HS-27A (cell line): ENCODE measurements at places on chromosomes 2 and 18.

DNA sequence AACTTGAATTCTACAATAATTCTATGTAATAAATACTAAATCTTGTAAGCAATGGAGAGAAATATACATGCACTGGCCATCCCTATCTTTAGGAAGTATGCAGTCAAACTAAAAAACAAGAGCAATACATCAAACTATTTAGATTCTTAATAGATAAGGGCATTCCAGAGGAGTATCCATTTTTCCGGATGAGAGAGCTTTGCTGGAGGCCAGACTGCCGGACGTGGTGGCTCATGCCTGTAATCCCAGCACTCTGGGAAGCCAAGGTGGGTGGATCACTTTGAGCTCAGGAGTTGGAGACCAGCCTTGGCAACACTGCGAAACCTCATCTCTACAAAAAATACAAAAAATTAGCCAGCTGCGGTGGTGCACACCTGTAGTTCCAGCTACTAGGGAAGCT lies 60.8 kb downstream of the KIF5C start:
- no peak for DNase-seq

- DNase-seq, result no peak
Measured at GRCh38 chr2:98800330-98801064, 69.6 kb upstream of the MGAT4A start.

- no peak for DNase-seq
Measured at GRCh38 chr18:6755107-6755506, 25.6 kb downstream of the ARHGAP28 start.

DNA sequence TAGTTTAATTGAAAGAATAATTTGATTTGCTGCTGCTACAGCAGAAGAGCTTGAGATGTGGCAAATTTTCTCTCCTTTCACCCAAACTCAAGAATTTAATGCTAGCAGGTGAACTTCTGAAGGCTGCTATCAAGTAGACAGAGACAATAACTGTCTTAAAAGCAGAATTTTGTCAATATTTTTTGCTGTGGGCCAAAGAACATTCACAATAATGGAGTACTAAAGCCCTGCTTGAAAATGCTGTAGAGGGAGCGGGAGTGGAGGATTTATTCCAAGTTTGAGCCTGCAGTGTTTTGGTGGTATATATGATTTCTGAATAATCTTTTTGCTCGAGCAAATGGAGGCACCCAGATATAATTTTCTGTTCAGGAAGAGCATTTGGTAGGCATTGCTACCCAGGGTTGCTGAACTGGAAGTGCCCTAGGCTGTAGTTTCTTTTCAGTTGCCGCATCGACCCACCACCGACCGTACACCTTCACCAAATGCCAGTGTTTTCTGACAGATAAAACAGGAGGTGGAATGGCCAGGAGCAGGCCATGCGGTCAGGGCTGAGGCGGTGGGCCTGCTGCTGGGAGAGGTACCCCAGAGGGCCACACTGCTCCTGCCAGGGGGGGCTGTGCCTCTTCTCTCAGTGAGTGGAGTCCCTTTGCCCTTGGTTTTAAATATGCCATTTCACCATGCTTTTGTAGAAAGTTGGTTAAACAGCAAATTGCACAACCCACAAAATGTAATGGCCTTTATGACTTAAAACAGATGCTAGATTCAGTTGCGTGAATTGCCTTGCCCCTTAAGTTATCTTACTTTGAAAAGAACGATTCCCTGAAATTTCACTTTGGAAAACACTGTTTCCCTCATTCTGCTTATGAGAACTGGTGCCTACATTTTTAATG lies 36.4 kb downstream of the TSHZ1 start:
- DNase-seq, result no peak

DNA sequence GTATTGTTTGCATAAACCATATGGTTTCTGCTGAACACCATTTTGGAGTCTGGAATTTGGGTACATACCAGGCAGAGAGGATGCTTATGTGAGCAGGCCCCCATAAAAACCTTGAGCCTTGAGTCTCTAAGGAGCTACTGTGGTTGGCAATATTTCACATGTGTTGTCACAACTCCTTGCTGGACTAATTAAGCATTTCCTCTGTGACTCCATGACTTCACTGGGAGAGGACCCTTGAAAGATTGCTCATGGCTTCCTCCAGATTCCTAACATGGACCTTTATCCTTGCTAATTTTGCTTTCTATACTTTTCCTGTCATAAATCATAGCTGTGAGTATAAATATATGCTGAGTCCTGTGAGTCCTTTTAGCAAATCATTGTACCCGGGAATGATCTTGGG lies 7.6 kb upstream of the COQ10B start:
- DNase-seq, result no peak

DNA sequence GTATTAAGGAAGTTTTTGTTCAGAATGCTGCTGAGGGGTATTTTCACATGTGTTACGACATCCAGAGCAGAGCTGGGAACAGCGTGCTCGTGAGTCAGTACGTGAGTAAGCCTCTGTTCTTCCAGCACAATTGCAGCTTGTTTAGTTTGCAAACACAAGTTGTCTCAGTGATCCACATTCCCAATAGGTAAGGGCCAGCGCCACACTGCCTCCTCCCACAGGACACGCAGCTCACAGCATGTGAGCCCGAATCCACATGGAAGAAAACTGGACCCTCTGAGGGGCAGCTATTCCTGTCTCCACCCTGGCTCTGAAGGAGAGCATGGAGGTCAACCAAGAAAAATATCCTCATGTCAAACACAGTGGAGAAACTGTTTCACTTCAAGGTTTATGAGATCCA lies 173.9 kb upstream of the PID1 start:
- DNase-seq, result peak; percentile 59

- DNase-seq, result no peak
Measured at GRCh38 chr2:12270876-12271588, 445.7 kb upstream of the TRIB2 start.

DNA sequence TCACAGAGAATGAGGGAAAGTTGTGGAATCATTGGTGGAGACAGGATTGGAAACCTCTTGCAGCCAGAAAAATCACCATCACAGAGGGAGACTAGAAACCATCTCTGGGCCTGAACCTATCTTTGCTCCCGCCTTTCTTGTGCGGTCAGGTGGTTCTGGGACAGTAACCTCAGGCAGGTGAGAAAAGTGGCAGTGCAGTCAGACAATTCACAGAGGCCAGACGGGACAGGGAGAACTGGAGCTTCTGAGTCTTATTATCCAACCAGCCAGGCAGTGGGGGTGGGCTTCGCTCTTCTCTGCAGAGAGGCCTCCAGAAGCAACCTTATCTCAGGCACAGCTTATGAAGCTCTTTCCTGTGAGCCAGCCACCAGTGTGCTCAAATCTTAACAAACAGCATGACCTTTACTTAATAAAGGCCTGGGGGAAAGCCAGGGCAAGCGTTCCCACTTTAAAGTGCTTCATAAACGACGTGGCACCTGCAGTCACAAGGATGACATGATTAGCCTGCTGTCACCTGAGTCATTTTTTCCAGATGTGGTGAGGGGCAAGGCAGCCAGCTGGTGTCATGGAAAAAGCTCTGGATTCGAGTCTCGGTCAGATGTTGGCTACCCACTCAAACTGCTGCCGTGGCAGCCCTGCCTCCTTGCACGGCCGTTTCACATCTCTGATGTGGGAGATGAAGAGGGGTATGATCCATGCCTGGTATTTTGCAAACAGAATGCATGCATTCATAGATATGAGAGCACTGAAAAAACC lies 109.7 kb downstream of the B3GNT2 start:
- DNase-seq, result no peak

- DNase-seq, result no peak
Measured at GRCh38 chr2:232369126-232369951, 9.2 kb upstream of the ALPP start.

DNA sequence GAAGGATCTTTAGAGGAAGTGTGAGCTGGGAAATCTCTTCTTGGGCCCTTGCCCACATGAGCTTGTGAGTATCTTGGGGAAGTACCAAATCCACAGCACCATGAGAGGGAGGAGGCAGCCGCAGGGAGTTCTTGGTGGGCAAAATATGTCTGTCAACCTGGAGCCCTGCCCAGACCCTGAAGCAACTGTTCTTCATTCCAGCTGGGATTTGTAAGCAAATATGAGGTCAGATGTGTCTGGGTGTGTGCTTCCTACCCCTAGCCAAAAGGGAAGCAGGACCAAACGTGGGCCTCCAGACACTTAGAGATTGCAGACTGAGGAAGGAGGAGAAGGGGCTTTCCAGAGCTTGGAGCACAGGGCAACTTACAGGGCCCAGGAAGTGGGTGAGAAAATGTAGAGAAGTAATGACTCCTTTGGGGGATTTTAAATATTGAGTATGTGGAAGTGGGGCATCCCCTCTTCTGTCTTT lies 41.9 kb downstream of the TMEM247 start:
- DNase-seq, result no peak

- DNase-seq, result no peak
Measured at GRCh38 chr2:129180124-129180716, 799.2 kb upstream of the RAB6C start.

DNA sequence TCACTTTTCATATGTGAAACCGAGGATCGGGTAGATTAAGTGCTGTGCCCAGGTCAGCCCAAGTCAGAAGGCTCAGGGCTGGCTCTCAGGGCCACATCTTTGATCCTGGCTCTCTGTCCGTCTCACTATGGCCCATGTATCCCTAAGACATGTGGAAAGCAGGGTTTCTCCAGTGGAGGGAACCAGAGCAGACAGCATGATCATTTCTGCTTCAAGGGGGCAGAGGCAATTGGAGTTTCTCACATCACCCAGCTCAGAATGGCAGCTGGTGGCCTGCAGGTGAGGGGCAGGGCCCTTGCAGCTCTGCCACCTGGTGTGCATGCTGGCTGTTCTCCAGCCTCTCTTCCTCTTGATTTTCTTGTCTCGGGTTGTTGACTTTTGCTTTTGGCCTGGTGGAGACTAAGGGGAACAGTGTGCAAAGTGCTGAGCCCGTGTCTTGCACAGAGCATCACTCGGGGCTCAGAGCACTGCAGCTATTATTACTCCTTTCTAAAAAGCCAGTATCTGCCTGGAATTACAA lies 27.0 kb downstream of the LDLRAD4 start:
- no peak for DNase-seq

DNA sequence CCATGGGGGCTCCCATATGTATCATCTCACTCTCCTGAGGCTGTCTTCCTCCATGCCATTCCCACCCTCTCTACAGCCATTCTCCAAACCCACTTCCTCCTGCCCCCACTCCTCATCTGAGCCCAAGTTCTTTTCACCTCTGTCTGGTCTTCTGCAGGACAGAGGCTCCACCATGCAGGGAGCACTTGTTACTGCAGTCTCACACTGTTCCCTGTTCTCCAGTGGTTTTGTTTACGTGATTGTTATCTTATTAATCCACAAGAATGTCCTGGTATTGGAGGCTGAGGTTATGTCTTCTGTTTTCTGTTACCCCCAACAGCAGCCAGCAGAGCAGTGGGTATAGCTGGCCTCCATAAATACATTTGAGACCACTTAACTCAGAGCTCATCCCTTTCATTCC lies 51.4 kb downstream of the PAX8 start:
- DNase-seq, result no peak

- no peak for DNase-seq
Measured at GRCh38 chr18:77135339-77136075, 2.9 kb upstream of the MBP start.

GRCh38 chr2:82485701-82486100 lies 1973.4 kb downstream of the SUCLG1 start:
- no peak for DNase-seq

GRCh38 chr2:75586971-75587370 lies 26.2 kb upstream of the EVA1A start:
- DNase-seq, result no peak

- no peak for DNase-seq
Measured at GRCh38 chr18:15198116-15198389, 450.1 kb downstream of the ANKRD30B start.

DNA sequence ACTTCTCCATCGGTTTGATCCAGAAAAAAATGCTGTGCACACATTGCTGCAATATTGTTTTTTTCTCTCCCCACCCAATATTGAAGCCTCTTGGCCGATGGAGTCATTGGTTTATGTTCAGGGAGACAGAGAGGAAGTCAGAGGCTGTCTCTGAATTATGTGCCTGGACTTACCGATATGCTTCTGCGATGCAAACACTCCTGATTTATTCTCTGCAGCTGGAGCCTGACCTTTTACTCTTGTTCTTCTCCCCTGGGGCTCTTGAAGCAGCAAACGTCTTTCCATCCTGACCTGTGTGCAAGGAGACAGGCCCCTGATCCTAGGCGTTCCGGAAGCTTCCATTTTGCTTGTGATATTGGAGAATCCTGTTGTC lies 99.6 kb downstream of the PTGR3 start:
- DNase-seq, result no peak

GRCh38 chr2:136113209-136113971 lies 4.6 kb downstream of the CXCR4 start:
- no peak for DNase-seq

DNA sequence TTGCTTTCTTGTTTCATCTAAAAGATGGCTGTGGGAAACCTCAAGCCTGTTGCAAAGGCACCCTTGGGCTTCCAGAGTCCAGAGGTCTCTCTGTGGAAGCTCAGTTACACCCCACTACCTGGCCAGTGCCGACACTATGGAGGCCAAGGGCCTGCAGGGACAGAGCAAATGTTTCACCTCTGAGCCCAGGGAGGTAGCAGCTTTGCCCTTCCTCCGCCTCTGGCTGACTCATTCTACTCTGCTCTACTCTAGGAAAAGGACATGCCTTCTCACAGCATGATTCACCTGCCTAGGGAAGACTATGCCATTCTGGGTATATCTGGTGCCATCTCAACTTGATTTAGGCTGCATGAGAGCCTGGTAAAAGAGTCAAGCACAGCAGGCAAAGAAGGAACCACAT lies 12.2 kb downstream of the MYOM1 start:
- peak; percentile 5 for DNase-seq

DNA sequence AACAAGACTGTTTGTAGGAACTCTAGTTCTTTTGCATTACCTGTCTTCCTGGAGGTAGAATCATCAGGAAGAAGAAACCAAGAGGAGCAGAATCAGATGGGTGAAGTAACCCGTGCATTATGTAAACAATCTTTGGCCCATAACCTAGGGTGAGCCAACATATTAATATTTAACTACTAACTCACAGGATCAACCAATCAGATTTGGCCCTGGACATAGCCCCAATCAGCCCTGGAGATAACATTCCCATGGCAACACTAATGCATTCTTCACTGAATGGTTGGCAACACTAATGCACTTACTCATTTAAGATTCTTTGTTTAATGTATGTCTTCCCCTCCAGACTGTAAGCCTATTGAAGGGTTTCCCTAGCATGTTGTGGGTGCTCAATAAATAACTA lies 72.0 kb upstream of the CTAGE1 start:
- no peak for DNase-seq

- DNase-seq, result peak; percentile 46
Measured at GRCh38 chr2:225091336-225091735, 49.1 kb upstream of the DOCK10 start.

GRCh38 chr18:21270453-21270852 lies 28.4 kb downstream of the GREB1L start:
- no peak for DNase-seq

DNA sequence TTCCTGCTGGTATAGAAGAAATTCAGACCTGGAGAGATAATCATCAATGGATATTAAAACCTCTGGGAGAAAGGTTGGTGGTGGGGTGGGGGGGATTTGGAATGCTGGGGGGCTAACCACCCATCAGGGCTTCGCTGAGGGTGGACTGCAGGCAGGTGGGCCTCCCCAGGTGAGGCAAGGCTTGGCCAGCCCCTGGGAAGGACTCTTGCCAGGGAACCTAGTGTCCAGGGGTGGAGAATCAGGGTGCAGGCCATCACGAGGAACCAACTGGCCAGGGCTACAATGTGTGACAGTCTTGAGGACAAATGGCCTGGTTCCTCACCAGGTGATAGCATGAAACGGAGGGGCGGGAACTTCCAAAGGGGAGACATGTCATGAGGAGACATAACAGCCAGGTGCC lies 11.8 kb downstream of the RAB11FIP5 start:
- DNase-seq, result no peak
